ENCODE measurements at places on chromosomes 11 and 22.

DNA sequence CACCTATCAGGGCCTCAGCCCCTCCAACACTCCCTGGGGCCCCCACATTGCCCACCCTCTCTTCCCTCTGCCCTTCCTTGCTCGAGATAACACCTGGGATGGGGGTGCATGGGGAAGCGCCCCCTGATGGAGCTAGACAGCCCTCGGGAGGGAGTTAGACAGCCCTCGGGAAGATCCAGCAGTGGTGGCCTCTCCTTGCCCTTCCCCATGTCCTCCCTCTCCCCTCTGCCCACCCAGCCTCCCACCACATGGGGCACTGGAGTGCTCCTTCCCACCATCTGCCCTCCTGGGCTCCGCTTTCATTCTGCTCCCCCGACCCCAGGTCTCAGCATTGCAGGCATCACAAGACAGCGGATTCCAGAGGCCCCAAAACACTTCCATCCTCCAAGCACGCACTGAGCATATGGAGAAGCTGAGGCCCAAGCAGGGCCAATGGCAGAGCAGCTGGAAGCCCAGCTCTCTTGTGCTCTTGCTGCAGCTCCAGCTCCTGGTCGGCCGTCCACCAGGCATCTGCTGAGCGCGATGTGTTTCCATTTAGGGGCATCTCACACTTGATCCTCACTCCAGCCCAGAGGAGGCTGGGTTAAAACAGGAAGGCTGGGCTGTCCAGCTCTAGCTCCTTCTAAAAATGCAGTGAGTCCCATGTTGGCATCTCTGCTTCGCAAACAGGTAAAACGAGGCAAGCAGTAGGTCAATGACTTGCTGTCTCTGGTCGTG lies 65.6 kb downstream of the IGLL1 start:
- DNase-seq = no peak

- no peak for DNase-seq
Observed at GRCh38 chr22:30272781-30273601, 6.3 kb upstream of the OSM start.

GRCh38 chr11:118910309-118911112 lies 15.2 kb downstream of the BCL9L start:
- peak; percentile 92 for DNase-seq

DNA sequence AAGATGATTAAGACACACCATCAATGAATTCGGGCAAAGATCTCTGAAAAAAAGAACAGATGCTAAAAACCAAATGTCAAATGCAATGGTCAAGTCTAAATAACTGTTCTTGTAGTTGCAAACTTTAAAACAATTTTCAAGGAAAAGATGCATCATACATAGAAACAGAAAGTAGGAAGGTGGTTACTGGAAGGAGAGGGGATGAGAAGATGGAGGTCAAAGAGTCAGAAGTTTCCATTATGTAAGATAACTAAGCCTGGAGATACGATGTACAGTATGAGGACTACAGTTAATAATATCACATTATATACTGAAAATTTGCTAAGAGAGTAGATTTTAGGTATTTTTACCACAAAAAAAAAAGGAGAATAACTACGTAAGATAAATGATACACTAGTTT lies 27.1 kb downstream of the CWF19L2 start:
- DNase-seq = no peak

- peak; percentile 29 for DNase-seq
Observed at GRCh38 chr11:94544646-94545263, 1.0 kb downstream of the FUT4 start.

- DNase-seq = no peak
Observed at GRCh38 chr11:126354631-126355323, 709 bp upstream of the ST3GAL4 start.

GRCh38 chr22:46162285-46162684 lies 12.0 kb downstream of the PPARA start:
- DNase-seq = no peak

DNA sequence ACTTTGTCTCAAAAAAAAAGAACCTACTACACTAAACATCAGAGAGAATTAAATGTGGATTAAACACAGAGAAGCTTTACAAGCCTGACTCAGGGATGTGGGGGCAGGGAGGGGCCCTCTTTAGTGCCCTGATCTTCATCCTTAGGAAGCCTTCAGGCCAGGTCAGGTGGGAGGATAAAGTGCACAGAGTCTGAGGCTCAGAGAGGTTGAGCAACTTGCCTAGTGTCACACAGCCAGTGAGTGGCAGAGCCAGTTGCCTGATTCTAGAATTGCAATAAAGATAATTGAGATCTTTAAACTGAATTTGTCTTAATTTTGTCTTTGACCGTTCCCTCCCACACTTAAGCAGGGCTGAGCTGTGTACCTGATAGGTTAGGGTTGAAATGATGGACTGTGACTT lies 7.2 kb downstream of the SEC14L6 start:
- DNase-seq = no peak

DNA sequence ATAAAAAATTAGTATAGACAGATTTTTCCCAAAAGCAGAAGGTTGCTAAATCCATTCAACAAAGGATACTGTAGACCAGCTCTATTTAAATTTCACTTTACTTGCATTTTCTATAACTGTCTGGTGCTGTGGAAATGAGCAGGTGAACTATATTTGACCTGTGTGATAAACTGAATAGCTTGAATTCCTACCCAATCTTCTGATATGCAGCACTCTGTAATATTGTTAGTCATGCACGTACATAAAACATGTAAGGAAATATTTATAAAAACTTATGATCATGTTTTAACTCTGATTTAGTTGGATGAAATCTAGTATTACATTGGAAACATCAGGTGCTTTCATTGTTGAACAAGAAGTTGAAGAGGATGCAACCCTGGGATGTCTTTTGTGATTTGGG lies 213.6 kb downstream of the DBX1 start:
- DNase-seq = no peak

DNA sequence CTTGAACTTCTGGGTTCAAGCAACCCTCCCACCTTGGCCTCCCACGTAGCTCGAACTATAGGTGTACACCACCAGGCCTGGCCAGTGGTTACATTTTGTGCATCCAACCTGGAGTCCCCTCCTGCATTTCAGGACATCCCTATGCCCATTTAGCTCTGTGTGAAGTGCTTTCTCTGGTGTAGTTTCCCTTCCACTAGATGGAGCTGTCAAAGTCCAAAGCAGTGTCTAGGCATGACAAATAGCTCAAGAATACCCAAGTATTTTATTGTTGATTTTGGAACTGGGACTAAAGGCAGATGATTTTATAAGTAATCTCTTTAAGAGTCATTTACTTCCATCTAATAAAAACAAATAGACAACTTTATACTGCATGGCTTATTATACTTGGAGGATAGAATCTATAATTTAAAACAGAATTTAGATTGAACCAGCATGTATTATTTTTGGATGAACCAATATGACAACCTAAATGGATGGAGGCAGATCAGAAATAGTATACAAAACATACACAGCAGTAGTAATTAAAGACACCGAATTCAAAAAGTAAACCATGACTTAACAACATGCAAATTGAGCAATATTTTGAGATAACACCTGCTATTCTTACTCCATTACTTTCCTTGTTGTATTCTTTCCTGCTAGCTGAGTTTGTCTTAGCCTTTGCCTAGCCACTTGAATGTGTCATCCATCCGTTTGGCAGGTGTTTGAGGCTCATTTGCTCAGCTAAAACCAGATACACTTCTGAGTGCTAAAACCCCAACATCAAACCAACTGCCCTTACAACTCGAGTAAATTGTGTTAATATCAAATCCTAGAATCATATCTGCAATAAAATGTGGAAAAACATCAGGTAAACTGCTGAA lies 37.7 kb downstream of the EIF4ENIF1 start:
- DNase-seq = peak; percentile 65

DNA sequence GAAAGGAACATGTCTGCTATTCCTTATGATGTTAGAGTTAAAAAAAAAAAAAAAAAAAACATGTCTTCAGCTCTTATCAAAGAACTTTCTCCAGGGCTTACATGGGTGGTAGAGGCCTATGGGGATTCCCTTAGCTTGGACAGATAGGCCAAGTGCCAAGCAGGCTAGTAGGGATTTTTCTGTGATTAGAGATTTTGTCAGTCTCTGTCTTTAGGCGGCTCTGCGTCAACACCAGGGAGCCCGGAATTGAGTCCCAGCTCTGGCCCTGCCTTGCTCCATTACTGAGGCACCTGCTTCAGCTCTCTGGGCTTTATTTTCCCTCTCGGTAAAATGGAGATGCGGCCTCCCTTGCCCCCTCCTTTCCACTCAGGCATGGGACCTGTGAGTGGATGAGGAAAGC lies 13.1 kb downstream of the CRY2 start:
- DNase-seq = no peak
